ENCODE measurements at places on chromosomes 6 and 20. TPM values are rescaled to one million over a fixed set of nuclear protein-coding genes. Genes with fewer than 3 reads are reported as not detected.
A peak's percentile ranks its signal among the peaks of the same experiment; 100 is the strongest.

Gene PLEKHG1
- total RNA-seq: 450 TPM

Gene KIF6
- total RNA-seq: not detected

- peaks cover 10% of the 10 kb centered on the region for H3K4me1 ChIP-seq
- H3K36me3 ChIP-seq: peaks cover 18% of the 10 kb centered on the region
- DNase-seq: no peak
Observed at GRCh38 chr6:108574457-108575141, 13.9 kb downstream of the FOXO3 start.

Gene TMEM14B
- 58.5 TPM for total RNA-seq

- no peaks in the 10 kb centered on the region for H3K36me3 ChIP-seq
- no peak for DNase-seq
- no peaks in the 10 kb centered on the region for H3K27me3 ChIP-seq
Observed at GRCh38 chr6:72048080-72048479, 161.7 kb downstream of the RIMS1 start.

Gene IPCEF1
- total RNA-seq: 0.70 TPM

DNA sequence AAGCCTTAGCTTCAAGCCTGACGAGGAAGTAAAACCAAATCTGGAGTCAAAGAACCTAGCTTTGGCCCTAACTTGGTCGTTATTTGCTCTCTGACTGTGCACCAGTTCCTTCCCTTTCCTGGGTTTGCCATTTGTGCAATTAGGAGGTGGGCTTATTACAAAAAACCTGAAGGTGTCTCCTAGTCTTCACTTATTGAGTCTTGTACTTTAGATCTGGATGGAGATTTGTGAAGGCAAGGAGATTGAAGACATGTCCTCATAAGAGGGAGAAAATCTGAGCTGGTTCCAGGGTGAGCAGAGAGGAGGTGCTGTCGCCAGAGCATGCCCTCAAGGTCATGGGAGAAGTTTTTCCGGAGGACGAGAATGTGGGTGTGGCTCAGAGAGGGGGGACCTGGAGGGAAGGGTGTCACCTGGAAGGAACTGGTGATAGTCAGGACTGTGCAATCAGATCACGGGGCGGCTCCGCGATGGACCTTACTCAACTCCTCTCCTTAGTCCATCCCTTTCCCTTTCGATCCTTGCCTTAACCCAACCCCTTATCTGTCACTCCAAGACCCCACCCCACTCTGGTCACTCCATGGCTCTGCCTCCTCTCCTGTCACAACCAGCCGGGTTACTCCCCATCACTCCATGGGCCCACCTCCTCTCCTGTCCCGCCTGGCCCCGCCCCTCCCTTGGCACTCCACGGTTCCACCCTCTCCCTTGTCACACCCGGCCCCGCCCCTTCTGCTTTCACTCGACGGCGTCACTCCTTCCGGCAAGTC, 588 bp upstream of the ACSS2 start:
- no peak overlapping the region for H3K27ac ChIP-seq
- H3K36me3 ChIP-seq: no peaks in the 10 kb centered on the region
- H3K4me1 ChIP-seq: peaks cover 41% of the 10 kb centered on the region
- peak overlapping the region; percentile 54 for H3K4me3 ChIP-seq
- no peak for DNase-seq
- H3K27me3 ChIP-seq: no peaks in the 10 kb centered on the region

All from B cell (primary cell).